ENCODE measurements at places on chromosomes 12 and 14.
A peak's percentile ranks its signal among the peaks of the same experiment; 100 is the strongest.

DNA sequence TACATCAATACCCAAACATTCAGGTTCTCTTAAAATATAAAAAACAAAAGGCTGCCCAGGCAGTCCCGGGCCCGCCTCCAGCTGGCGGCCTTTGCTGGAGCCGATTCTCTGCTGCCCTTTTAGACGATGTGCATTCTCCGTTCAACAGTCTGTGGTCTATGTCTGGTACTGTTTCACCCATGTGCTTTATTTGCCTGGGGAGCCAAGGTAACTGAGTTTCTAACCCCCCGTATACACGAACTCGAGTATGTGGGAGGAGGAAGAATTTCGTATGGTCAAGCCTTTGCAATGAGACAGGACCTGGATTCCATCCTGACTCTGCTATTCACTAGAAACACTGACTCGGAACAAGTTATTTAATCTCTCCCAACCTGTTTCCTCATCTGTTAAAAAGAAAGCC, 54.1 kb upstream of the GPR68 start:
- no peak for DNase-seq

- DNase-seq: no peak
These were observed 121.1 kb downstream of the ANO6 start for GRCh38 chr12:45336762-45337596.

DNA sequence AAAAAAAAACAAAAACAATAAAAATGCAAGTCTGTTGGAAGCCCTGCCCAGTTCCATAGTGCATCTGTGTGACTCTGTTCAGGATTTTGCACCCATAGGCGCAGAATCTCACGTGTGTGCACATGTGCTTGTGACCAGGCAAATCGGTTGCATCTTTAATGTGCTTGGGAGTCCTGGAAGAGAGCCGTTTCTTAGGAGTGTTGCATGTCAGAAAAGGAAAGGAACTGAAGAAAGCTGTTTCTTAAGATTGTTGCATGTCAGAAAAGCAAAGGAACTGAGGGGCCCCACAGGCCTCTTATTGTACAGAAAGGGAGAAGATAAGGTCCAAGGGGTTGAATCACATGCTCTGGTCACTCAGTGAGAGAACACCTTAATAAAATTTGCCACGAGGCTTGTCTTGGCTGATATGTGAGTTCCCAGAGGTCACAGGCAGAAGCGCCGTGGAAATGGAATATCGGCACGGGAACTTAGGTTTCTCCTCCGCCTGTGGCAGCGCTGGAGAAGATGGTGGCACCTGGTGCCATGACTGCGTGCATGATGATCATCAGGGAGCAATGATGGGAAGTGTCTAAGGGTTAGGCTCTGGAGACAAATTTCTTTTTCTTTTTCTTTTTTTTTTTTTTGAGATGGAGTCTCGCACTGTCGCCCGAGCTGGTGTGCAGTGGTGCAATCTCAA, 90.0 kb downstream of the LRRC74A start:
- peak; percentile 38 for DNase-seq

DNA sequence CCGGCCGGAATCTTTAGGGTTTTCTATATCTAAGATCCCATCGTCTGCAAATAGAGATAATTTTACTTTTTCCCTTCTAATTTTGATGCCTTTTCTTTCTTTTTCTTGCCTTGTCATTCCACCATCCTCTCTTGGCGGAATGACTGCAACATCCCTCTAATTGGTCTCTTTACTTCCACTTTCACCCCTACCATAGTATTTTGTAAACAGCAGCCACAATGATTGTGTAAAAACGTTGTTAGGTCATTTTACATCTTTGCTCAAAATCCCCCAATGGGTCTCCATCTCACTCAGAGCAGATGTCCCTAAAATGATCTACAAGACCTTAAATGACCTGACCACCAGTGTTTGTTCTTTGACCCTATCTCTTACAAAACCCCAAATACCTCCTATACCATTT, 80.0 kb upstream of the STAC3 start:
- DNase-seq: no peak

Measured in common myeloid progenitor, CD34-positive (primary cell).